ENCODE measurements at places on chromosomes 5 and 9.

DNA sequence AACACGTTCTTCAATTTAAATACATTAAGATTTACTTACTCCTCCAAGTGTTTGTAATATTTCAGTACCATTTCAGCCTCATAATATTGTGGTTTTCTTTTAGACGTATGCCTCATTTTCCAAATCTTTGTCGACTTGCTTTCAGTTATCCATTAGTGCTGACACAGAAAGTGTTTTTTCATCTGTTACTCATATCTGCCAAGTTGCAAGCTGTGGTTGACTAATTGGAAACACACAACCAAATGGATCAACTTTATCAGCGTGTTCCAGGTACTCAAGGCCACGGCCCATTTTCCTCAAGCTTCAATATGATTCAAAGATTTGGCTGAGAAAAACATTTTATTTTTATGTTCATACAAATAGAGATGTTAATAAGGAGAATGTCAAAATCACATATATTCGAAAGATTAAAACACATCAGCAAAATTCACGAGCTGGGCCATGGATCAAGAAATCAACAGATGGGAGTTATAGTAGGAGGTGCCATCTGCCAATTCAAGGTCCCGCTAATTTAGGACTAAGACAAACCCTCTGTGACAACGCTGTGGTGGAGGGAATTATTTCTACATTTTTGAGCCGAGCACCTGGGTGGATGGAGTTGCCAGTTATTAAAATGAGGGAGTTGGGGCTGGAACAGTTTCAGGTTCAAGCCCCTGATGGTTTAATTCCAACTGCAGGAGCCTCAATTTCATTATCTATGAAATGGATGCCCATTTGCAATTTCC is 27.2 kb upstream of the CCNJL start:
- DNase-seq = no peak

GRCh38 chr5:91937121-91937520 is 554.0 kb upstream of the ARRDC3 start:
- DNase-seq = no peak

GRCh38 chr5:38867416-38867815 is 21.6 kb downstream of the OSMR start:
- DNase-seq = no peak

DNA sequence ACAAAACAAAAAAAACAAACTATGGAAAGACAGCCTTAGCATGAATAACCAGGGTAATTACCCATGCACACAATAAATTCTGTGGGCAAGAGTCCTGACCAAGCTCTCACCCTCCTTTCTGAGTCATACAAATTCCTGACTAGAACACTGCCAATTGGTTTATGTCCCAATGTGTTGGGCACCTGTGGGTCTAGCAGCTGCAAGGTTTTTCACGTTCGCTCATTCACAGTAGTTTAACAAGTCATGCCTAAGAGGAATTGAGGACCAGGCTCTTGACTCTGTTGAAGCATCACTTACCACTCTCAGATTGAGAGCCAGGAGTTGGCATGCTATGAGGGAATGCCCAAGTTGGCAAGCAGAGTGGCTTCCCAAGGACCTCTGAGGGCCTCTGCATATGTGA is 205.5 kb upstream of the SLC24A2 start:
- peak; percentile 36 for DNase-seq

DNA sequence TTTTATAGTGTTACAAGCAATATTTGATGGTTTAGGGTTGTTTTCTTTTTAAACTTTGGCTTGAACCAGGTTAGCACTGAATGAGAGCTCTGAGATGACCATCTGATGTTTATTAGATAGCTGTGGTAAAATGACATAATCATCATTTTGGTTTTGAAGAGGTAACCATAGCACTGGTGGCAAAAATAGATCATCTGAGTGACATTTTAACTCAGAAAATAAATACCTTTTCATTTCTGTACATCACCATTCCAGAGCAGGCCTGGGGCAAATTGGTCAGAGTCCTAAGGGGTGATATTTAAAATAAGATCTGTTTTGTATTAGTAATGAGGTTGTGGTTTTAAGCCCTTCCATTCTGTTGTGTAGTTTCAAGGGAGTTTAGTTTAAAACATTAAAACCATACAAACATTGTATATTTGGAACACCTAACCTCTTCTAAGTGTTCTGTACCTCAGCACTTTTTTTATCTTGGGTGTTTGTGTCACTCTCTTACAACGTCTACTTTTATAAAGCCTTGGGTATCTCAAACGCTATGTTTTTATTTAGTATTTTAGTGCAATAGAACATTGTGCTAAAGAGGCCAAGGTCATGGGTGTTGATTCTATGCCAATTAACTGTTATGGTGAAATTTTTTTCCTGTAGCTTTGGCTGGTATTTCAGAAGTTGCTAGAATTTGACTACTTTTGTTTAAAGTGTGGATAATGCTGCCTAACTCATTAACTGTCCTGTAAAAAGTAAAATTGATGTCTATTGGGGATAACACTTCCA is 166.1 kb downstream of the CD180 start:
- no peak for DNase-seq

GRCh38 chr5:40017135-40017534 is 592.4 kb upstream of the DAB2 start:
- DNase-seq = no peak

DNA sequence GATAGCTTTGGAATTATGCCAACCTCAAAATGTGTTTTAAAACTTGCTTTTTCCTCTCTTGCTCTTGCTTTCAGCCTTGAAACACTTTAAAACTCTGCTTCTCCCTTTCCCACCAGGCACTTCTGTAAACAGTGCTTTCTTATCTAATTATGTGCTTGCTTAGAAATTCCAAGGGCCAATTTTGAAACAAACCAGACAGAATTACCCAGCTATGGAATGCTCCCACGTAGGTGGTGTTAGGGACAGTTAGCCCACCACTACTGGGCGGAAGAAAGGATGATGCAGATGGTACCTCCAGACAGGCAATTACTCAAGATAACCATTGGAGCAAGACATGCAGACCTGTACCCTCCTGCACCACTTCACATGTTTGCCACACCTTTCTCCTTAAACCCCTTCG is 523.0 kb upstream of the PTPRD start:
- no peak for DNase-seq

GRCh38 chr9:84480071-84480470 is 139.5 kb upstream of the SLC28A3 start:
- DNase-seq = no peak

DNA sequence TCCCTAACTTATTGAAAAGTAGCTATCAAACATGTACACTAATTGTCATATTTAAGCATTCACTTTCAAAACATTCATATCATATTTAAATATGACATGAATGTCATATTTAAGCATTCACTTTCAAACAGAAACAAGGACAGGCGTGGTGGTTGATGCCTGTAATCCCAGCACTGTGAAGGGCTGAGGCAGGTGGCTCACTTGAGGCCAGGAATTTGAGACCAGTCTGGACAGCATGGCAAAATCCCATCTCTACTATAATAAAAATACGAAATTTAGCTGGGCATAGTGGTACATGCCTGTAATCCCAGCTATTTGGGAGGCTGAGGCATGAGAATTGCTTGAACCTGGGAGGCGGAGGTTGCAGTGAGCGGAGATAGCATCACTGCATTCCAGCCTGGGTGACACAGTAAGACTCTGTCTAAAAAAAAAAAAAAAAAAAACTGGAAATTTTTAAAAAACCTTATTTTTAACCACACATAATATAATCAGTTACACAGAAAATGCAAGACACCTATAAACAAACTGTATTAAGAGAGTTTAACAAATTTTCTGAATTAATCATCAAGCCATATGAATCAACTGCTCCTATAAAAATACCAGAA is 88.1 kb downstream of the LPAR1 start:
- DNase-seq = peak; percentile 76

GRCh38 chr9:108963459-108964143 is 29.4 kb downstream of the ABITRAM start:
- DNase-seq = peak; percentile 31

- no peak for DNase-seq
These were observed 94.5 kb downstream of the TMC1 start for GRCh38 chr9:72615931-72616330.

- DNase-seq = no peak
These were observed 11.9 kb downstream of the GBGT1 start for GRCh38 chr9:133151601-133152525.

DNA sequence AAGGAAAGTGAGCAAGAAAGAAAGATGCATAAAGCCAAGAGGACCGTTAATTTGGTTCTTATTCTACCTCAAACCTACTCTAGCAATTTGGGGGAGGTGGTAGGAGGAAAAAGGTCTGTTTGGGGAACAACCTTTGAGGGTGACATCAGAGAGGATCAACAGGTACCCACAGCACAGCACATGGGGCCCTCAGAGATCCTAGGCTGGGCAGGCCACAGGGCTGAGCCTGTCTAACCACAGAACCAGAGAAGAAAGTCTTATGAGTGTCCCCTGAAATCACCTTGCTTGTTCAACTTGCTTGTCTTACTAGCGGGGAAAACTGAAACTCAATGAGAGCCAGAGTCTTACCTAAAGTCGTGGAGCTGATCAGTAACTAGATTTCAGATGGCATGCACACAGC is 385.2 kb downstream of the SPOCK1 start:
- DNase-seq = no peak

DNA sequence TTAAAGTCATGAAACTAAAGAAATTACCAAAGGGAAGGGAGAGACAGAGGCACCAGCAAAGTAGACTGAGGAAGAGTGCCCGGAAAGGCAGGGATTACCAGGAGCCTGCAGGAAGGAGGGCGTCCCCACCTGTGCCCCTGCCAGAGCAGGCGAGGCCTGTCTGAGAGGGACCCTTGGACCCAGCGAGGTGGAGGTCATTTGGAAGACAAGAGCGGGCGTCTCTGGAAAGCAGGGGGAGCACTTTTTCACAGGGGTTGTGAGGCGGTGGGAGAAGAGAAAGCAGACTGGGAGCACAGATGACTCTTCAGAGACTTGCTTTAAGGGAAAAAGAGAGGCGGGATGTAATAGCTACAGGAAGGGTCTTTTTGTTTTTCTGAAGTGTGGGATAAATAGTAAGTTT is 27.5 kb upstream of the SLC2A8 start:
- DNase-seq = no peak

- DNase-seq = peak; percentile 16
These were observed 195.8 kb downstream of the EFNA5 start for GRCh38 chr5:107474716-107475489.

DNA sequence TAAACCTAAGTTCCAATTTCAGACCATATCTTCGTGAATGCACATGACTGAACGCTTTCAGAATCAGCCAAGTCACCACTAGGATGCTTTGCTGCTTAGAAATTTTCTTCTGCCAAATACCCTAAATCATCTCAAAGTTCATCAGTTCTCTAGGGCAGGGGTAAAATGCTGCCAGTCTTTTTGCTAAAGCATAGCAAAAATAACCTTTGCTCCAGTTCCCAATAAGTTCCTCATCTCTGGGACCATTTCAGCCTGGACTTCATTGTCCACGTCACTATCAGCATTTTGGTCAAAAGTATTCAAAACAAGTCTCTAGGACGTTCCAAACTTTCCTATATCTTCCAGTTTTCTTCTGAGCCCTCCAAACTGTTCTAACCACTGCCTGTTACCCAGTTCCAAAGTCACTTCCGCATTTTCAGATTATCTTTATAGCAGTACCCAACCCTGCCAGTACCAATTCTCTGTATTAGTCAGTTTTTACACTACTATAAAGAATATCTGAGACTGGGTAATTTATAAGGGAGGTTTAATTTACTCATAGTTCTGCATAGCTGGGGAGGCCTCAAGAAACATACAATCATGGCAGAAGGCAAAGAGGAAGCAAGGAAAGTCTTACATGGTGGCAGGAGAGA is 74.8 kb downstream of the NR3C1 start:
- no peak for DNase-seq

DNA sequence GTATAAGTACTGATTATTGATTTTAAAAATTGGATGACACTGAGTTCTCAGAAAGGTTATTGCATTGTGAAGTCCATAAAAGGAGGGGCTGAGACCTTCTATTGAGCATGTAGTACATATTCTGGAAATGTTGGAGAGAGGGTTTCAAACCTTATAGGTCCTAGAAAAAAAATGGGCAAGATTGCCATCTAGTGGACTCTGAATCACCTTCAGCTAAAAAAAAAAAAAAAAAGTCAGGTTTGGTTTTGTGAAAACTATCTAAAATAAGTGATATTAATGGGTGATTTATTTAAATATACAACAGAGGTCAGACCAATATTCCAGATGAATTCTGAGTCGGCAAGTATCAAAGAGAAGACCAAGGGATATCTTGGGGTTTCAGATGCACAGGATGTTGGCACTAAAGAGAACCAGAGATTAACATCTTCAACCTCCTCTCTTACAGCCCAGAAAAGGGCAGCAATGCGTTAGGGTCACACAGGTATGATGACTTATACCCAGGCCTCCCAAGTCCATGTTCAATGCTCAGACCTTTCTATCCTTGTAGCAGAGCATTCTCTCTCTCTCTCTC is 109.8 kb upstream of the NMUR2 start:
- peak; percentile 11 for DNase-seq

DNA sequence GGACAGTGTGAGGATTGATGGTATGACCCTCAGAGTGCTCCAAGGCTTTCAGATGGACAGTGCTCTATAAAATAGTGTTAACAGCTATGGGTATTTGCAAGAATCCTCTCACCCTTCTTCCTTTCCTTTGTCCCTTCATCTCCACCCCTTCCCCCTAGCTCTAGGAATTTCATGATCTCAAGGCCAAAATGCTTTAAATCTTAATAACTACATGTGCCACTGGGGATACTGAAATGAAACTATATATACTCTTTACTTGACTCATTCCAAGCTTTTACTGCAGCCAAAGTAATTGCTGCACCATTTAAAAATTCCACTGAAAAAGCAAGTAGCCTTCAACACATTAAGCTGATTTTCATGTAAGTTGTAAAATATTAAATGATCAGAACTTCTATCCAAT is 361.6 kb upstream of the SLC30A5 start:
- peak; percentile 32 for DNase-seq

DNA sequence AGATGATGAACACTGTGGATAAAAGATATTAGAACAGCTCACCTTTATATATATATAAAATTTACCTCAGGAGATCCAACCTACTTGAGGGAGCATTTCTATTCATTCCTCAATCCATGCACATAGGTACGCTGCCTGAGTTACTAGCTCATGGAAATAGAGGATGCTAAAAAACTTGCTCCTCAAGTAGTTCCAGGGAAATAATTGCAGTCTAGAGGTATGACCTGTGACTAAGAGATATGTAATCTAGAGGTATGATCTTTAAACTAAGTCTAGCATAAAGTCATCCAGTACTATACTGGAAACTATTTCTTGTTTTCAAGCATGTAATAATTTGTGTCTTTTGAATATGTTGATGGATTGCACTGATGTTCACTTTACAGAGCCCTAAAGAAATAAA is 471.2 kb downstream of the TAF11L14 start:
- no peak for DNase-seq
